ENCODE measurements at places on chromosomes 2 and 18.
A peak's percentile ranks its signal among the peaks of the same experiment; 100 is the strongest.

DNA sequence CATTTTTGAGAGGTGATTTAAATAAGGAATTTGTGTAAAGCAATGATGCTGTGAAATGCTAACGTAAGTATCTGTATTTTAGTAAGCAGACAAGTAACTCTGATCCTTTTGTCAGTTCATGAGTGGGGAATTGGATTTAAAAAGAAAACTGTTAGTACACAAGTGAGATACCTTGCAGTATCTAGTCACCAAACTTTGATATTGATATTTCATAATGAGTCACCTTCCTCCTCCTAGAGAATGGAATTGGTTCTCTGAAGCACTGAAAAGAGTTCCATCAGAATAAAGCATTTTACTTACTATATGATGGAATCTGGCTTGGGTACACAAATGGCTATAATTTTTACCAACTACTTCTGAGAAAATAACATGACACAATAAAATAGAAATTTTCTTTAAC is 232.2 kb downstream of the ZNF804A start:
- DNase-seq, result no peak

DNA sequence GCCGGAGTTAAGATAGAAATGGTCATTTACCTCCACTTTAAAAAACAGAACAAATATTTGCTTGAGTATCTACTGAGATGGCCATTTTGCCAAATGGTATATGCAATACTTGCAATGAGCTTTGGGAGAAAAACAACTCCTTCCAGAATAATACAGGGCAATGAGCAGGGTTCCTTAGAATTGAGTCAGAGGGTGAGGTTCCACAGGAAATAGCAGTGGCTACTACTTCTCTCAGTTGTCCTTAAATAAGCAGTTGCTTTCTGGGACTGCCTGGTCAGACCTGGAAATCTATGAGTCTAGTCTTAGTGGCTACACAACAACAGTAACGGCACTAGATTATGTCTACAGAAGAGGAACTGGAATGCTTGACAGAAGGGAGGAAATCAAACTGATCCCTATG is 80.9 kb upstream of the CCDC85A start:
- DNase-seq, result no peak

GRCh38 chr18:76398896-76399612 is 96.0 kb downstream of the ZNF516 start:
- DNase-seq, result peak; percentile 79

- DNase-seq, result no peak
Measured at GRCh38 chr2:24453379-24454073, 37.5 kb upstream of the NCOA1 start.

DNA sequence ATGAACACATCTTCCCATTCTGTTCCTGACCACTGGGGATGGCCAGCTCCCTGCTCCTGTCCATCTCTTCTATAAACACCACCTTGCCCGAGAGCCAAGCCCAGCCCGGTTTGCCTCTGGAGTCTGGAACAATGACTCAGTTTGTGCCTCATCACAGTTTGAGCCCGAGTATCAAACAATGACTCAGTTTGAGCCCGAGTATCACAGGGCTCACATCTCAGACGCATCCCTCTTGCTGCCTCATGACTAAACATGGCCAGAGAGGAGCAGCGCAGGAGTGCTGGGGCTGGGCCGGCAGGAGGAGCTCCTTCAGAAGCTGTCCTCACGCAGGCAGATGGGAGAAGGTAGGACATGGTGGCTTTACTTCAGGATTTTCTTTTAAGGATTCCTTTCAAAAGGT is 68.7 kb downstream of the PXDN start:
- DNase-seq, result no peak

GRCh38 chr18:60277855-60278480 is 94.6 kb downstream of the MC4R start:
- DNase-seq, result no peak

DNA sequence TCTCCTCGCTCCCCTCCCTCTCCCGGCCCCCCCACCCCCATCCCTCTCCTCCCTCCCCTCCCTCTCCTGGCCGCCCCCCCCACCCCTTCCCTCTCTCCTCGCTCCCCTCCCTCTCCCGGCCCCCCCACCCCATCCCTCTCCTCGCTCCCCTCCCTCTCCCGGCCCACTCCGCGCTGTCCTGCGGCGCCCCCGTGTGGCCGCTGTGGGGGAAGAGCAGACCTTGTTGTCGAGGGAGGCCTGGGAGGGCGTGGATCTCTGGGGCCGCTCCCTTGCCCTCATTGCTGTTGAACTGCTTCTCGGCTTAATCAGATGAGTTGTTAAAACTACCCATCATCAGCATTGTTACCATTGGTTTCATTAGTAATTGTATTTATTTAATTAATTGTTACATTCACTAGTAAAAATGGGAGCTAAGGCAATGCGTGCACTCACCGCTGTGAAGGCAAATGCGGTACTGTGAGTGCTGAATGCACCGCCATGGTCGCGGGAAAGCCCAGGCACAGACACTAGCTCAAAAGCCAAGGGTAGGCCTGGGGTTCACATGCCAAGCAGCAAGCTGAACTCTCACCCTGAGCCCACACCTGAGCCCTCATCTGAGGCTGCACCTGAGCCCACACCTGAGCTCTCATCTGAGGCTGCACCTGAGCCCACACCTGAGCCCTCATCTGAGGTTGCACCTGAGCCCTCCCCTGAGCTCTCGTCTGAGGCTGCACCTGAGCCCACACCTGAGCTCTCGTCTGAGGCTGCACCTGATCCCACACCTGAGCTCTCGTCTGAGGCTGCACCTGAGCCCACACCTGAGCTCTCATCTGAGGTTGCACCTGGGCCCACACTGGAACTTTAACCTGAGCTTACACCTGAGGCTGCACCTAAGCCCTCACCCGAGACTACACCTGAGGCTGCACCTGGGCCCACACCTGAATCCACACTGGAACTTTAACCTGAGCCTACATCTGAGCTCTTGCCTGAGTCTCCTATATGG is 8.8 kb downstream of the RTP5 start:
- peak; percentile 59 for DNase-seq

DNA sequence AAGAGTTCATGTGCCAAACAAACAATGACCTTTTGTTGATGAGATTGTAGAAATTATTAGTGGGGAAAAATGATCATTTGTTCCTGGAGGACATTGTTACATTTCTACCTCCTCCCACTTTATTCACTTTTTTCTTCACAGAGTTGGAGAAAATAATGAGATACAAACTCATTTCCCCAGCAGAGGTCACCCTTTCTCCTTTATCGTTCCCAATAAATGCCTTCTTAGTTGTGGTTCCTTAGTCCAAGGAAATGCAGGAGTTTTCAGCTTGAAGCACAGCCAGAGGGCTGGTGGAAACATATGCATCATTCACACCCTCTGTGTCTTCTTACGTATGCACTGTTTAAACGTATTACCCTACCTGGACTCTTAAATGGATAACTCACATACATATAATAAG is 108.8 kb downstream of the SLC4A3 start:
- peak; percentile 26 for DNase-seq

- no peak for DNase-seq
Measured at GRCh38 chr2:173793709-173794565, 171.2 kb downstream of the SP3 start.

DNA sequence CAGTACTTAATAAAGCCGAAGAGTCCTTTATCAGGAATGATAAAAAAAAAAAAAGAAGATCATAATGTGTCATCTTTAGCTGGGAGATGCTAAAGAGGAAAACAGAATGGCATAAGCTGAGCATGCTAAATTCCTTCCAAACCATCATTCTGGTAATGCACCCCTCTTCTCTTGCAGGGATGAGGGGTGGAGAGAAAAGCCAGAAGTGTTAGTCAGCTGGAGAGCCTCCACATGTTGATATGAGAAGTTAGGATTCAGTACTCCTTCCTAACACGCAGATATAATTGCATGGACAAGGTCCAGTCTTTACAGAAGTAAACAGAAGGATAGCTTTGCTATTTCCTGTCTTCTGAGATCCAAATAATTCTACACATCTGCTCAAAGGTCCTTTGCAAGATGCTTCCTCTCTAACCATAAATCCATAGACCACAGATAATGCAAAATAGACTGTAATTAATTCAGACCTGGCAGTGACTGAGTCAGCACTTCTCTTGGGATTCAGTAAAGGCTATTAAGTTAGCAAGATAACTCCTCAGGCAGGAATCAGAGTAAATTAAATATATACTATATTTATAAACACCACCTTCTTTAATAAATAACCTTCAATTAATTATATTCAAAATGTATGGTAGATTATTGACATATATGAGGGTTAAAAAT is 930.0 kb upstream of the KLHL29 start:
- DNase-seq, result no peak

- DNase-seq, result no peak
Measured at GRCh38 chr2:109466674-109467575, 146.8 kb downstream of the SEPTIN10 start.

- no peak for DNase-seq
Measured at GRCh38 chr2:46706264-46706983, 209.2 kb downstream of the MCFD2 start.

DNA sequence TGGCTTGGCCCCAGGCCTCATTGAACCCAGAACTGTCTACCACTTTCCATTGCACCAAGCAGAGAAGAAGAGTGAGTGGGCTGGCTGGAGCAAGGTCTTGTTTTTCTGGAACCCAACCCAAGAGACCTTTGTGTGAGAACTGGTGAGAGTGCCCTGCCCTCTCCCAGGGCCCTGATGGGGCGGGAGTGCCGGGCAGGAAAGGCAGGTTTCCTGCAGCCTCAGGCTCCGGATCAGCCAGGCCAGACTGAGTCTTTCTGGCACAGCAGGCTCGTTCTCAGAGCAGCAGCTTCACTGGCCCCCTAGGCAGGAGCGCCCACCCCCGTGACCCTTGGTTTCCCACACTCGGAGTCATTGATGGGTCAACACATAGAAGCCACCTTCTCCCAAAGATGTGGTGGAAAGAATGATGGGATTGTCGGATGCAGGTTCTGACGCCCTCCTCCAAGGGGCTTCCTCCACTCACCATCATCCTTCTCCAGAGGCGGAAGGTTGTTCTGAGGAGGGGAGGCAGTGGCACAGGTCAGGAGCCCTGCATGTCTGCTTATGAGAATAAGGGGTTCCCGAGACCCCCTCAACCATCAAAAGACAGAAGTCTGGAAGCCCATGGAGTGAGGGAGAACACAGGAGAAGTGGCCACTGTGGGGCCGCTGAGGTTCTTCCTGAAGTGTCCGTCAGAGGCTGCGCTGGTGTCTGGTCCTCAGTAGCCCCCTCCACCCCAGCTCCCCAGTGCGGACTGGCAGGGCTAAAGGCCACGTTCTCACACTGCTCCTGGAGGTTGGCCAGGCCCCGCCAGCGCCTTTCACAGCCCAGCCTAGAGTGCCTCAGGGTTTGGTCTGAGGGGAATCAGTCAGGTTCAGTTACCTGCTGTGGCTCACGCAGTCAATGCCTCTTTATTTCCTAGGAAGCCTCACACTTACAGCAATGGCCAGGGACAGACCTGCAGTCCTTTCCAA is 62.8 kb upstream of the LAPTM4A start:
- DNase-seq, result no peak

GRCh38 chr18:28974504-28974903 is 797.6 kb upstream of the CDH2 start:
- DNase-seq, result no peak

GRCh38 chr2:89763581-89764485 is 1072.4 kb downstream of the RPIA start:
- no peak for DNase-seq

- DNase-seq, result no peak
Measured at GRCh38 chr2:101558740-101559525, 84.0 kb upstream of the RFX8 start.

DNA sequence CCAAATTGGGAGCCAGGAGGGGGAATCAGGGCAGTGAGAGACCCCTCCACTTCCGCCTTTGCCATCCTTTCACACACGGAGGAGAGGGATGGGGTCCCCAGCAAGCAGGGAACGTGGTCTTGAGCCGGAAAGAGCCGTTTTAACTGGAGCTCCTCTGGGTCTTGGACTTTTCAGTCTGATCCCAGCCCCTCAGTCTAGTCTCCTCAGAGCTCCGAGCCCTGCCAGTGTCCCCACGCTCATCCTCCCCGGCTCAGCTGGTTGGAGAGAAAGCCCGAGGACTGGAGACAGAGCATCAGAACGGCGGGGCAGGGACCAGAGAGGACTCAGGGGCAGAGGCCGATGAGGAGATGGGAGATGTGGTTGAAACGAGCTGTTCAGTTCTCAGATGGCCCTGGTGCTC is 26.1 kb upstream of the OTOF start:
- no peak for DNase-seq

- DNase-seq, result no peak
Measured at GRCh38 chr2:114222344-114222743, 220.1 kb upstream of the DPP10 start.

DNA sequence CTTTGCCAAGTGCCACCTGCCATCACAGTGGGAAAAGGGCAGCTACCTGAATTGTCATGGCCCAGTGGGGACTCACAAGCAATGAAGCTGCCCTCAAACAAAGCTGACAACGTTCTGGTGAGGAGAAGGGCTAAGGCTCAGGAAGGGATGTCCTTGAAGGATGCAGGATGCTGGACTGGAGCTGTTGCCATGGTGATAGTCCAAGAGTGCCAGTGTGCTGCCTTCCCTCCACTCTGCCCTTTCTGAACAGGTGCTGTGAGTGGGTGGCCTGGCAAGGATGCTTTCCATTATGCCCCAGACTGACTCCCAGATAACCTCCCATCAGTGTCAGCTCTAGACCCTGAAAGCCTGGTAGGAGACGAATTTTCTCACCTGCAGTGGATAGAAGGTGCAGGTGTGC is 137.8 kb upstream of the GYPC start:
- DNase-seq, result no peak

GRCh38 chr2:50126845-50127244 is 905.1 kb downstream of the NRXN1 start:
- no peak for DNase-seq

DNA sequence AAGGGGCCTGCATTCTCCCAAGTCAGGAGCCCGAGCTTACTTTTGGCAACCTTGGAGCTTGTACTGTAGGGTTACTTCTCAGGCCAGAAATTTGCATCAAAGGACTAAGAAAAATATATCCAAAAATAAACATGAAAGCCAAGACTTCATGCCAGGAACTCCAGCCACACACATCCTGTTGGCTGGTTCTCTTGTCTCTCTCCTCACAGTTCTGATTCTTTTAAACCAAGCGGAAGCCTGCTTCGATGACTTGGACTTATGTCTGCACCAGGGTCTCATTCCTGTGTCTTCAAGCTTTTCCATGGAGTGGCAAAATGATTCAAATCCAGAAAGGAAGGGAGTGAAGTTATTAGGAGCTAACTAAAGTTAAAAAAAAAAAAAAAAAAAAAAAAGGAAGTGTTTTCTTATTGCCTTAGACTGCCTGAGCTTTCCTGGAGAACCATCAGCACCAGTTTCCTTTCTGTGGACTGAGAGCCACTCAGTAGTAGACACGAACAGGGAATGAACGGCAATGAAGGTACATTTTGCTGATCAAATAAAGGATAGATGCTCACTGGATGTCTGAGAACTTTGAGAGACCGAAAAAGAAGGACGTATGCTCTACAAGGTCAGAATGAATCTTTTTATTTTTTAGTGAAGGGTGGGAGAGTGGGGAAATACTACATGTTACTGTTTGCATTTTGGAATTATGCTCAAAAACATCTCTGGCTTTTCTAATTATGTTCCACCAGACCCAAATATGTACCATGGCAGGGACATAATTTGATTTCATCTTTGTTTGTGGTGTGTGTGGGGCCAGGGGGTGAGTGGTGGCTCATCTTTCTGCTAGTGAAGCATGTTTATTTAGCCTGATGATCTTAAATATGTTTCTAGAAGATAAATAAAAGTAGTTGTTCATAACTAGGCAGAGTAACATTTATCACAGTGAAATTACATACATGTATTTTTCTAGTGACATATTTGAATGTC is 86.0 kb downstream of the RAPGEF4 start:
- DNase-seq, result no peak

- DNase-seq, result no peak
Measured at GRCh38 chr2:168530982-168531622, 75.0 kb downstream of the CERS6 start.

- DNase-seq, result no peak
Measured at GRCh38 chr2:60533101-60534051, 20.1 kb downstream of the BCL11A start.

- DNase-seq, result no peak
Measured at GRCh38 chr2:152126664-152127063, 27.8 kb upstream of the CACNB4 start.

All from RPMI8226 (cell line).